ENCODE measurements at places on chromosomes 2 and 18. TPM values are rescaled to one million over a fixed set of nuclear protein-coding genes. Genes with fewer than 3 reads are reported as not detected.

The COLEC12 gene
- 60.4 TPM for total RNA-seq

The FIGN gene
- 1.9 TPM for total RNA-seq

The TMEM169 gene
- total RNA-seq = 1.4 TPM

The C2orf72 gene
- 3.5 TPM for total RNA-seq
